ENCODE measurements at places on chromosomes 1 and 21.

DNA sequence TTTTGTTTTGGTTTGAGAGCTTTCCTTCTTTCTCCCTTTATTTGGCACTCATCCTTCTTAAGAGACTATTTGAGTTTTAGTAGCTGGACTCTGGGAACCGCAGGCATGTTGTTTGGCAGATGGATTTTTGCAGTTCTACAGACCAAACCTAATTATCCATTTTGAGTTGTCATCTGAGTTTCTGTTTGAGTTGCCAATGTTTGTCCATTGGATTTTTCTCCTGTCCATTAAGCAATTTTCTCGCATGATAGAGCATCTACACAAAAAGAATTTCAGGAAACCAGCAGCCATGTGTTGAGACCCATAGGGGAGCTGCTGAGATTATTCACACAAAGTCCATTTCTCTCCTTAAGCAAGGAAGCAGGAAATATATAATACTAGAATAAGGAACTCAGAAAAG, 17.2 kb upstream of the CXADR start:
- DNase-seq, result no peak

- no peak for DNase-seq
These were observed 133.1 kb downstream of the GIPC2 start for GRCh38 chr1:78178816-78179215.

DNA sequence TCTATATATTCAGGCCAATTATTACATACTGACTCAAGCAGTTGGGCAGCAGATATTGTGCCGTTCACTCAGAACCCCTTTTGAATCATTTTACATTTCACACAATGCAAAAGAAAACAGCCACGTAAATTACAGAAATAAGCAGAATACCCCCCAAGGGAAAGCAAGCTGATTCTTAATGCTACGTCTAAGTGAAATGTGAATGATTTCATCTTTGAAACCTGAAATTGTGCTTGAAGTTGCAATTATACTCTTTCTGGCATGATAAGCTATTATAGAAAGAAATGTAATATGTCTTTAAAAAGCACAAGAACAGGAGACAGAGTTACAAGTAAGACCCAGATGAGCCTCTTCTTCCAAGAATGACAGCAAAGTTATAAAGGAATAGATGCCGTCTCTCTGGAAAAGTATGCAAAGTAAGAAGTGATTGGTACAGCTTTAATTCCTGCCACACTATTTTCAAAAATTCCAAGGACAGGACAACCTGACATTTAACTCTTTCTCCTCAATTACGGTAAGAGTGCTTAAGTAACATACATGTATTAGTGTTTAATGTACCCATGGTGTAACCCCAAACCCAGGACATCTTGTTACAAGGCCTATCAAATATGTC, 891.5 kb upstream of the ADGRL2 start:
- no peak for DNase-seq

- DNase-seq, result no peak
These were observed 11.8 kb upstream of the CSF1 start for GRCh38 chr1:109898842-109899241.

- DNase-seq, result no peak
These were observed 21.9 kb downstream of the FAM20B start for GRCh38 chr1:179047636-179047997.

All from cortex of kidney (tissue), 1 donor.